ENCODE measurements at places on chromosomes 3 and 15. TPM values are rescaled to one million over a fixed set of nuclear protein-coding genes. Genes with fewer than 3 reads are reported as not detected.

BTLA gene
- 0.37 TPM for total RNA-seq

MESP1 gene
- 0.41 TPM for total RNA-seq

DNA sequence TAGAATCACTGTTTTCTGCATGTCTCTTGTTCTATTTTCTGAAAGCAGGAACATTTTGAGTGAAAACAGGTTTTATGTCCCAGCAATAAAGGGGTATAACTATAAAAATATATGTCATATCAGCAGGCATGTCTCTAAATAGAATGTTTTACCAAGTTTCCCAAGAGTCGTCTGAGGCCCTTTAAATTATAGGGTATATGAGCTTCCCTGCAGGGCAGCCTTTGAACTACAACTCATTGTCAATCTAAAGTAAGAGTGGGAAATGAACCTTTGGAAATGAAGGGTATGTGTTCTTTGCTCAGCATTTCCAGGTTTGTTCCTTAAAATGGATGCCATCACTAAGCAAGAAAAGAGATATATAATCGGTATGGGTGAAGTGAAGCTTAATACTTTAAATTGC is 138.6 kb downstream of the LSAMP start:
- H3K27me3 ChIP-seq: no peaks in the 10 kb centered on the region
- DNase-seq: no peak
- H3K36me3 ChIP-seq: no peaks in the 10 kb centered on the region
- no peak overlapping the region for H3K4me3 ChIP-seq

DNA sequence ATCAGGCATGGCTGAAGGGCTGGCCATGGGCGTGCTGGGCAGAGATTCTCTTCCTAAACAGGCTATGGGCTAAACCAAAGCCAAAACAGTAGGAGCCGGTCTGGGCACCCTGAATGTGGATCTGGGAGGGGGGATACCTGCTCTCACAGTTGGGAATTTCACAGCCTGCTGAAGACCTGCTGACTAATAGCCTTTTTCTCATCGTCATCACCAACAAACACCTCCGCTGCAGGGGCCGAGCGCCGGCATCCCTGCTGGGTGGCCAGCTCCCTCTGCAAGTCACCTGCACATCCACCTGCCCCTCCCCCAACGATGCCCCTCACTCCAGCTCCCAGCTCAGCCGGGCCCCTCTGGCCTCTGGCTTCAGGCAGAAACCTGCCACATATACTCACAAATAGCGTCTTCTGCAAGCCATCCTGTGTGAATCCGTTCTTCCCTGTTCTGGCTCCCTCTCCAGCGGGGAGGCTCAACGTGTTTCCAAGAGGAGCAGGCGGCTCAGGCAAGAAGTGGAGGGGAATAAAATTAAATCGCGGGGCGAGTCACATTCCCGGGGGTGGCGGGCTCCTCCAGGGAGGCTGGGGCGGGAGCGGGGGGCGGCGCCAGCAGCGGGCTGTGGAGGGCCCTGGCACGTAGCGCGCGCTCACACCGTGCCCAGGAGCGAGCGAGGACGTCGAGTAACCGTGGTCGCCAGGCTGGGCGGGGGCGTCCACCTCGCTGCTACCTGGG is 466 bp downstream of the IQSEC1 start:
- no peak overlapping the region for H3K27ac ChIP-seq
- peak overlapping the region; percentile 70 for H3K4me3 ChIP-seq
- peaks cover 33% of the 10 kb centered on the region for H3K27me3 ChIP-seq
- H3K36me3 ChIP-seq: no peaks in the 10 kb centered on the region
- H3K4me1 ChIP-seq: peaks cover 9% of the 10 kb centered on the region

DNA sequence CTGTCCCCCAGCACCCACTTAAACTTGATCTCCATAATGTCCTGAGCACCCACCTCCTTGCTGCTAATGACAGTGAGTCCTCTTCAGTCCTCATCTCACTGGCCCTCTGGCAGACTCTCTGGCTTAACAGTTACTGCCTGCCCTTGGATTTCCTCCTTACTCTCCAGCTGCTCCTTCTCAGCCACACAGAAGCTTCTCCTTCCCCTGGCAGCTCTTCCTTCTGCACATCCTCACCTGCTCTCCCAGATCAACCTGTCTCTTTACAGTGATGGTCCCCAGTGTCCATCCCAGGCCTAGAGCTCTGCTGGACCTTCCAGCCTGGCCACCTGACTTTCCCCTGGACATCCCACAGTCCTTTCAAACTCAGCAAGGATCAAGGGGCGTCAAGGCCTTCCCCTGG is 47.4 kb upstream of the SMAD3 start:
- H3K36me3 ChIP-seq: no peaks in the 10 kb centered on the region
- DNase-seq: no peak
- H3K4me3 ChIP-seq: no peak overlapping the region
- no peaks in the 10 kb centered on the region for H3K27me3 ChIP-seq
- peaks cover 39% of the 10 kb centered on the region for H3K4me1 ChIP-seq

IL5RA gene
- total RNA-seq: not detected

PRKCD gene
- 19.2 TPM for total RNA-seq

DNA sequence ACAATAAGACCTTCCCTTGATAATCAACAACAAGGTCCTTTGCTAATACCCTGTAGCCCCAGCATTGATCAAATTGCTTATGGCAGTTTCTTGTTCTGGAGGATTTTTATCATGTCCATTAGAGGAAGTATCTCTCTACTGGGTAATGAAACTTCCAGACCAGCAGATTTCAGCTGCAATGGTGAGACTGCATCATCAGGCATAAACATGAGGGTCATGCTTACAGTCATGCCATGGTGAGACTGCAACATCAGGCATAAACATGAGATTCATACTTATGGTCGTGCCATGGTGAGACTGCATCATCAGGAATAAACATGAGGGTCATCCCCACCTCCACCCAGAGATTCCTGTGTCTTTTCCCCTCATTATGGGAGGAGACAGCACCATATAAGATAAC is 129.0 kb upstream of the LIPC start:
- H3K27me3 ChIP-seq: no peaks in the 10 kb centered on the region
- H3K27ac ChIP-seq: no peak overlapping the region
- H3K4me3 ChIP-seq: no peak overlapping the region
- DNase-seq: no peak
- peaks cover 5% of the 10 kb centered on the region for H3K36me3 ChIP-seq

KLHL6 gene
- 0.18 TPM for total RNA-seq

GRCh38 chr3:107942951-107943749 is 147.7 kb downstream of the CD47 start:
- no peak for DNase-seq
- peaks cover 20% of the 10 kb centered on the region for H3K4me1 ChIP-seq
- H3K36me3 ChIP-seq: no peaks in the 10 kb centered on the region
- H3K27me3 ChIP-seq: no peaks in the 10 kb centered on the region

GPR27 gene
- total RNA-seq: 14.7 TPM

- H3K4me1 ChIP-seq: peaks cover 3% of the 10 kb centered on the region
- no peak for DNase-seq
- H3K27ac ChIP-seq: no peak overlapping the region
- no peaks in the 10 kb centered on the region for H3K27me3 ChIP-seq
- no peak overlapping the region for H3K4me3 ChIP-seq
These were observed 161.9 kb downstream of the ATG7 start for GRCh38 chr3:11434017-11434526.

DNA sequence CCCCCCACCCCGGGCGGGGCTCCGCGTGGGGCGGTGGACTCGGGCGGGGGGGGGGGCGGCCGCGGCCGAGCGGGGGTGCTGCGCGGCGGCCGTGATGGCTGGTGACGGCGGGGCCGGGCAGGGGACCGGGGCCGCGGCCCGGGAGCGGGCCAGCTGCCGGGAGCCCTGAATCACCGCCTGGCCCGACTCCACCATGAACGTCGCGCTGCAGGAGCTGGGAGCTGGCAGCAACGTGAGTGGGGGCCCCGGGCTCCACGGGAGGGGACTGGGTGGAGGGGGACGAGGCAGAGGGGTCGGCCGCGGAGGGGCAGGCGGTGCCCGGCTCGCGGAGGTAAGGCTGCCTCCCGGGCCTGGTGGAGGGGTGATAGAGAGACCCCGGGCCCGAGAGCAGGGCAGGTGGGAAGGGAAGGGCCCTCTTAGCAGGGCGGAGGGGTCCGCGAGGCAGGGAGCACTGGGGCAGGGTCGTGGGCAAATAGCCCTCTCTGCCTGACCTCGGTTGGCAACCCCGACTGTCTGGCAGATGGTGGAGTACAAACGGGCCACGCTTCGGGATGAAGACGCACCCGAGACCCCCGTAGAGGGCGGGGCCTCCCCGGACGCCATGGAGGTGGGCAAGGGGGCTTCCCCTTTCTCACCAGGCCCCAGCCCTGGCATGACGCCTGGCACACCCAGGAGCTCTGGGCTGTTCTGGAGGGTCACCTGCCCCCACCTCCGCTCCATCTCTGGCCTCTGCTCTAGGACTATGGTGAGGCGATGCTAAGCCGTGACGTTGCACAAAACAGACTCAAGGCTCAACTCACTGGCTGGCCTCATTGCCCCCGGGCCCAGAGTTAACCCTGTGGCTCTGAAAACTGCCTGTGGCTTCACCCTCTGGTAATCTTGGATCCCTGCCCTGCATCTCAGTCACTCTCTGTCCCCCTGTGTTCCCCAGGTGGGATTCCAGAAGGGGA is at the start of gene ECE2:
TSS of gene ECE2 (plus strand) at position 62 of the 950 bp plus-strand sequence. CDS start at position 194, 132 bp downstream.
- peak within 1 kb of the TSS; percentile 74 for H3K4me3 ChIP-seq
- H3K4me1 ChIP-seq: peaks cover 5% of the 10 kb centered on the region
- no peak within 1 kb of the TSS for H3K27ac ChIP-seq
- H3K36me3 ChIP-seq: no peaks in the 10 kb centered on the region
- peaks cover 57% of the 10 kb centered on the region for H3K27me3 ChIP-seq

DNA sequence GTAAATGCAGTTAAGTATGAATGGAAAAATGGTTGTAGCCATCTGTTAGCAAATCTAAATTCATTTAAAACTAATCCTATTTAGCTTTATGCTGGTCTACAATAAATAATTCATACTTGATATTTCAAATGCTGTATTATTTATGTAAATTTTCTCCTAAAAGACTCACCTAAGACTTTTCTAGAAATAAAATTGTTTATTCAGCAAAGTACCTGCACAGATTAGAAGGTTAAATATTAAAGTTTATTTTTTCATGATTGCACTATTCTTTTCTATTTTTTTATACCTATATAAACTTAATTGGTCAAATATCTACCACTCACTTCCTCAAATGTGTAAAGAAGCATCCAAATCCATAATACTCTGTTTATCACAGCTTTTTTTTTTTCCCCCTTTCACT is 45.2 kb downstream of the MBNL1 start:
- H3K27me3 ChIP-seq: no peaks in the 10 kb centered on the region
- no peaks in the 10 kb centered on the region for H3K36me3 ChIP-seq
- H3K4me1 ChIP-seq: peaks cover 25% of the 10 kb centered on the region
- no peak for DNase-seq

DNA sequence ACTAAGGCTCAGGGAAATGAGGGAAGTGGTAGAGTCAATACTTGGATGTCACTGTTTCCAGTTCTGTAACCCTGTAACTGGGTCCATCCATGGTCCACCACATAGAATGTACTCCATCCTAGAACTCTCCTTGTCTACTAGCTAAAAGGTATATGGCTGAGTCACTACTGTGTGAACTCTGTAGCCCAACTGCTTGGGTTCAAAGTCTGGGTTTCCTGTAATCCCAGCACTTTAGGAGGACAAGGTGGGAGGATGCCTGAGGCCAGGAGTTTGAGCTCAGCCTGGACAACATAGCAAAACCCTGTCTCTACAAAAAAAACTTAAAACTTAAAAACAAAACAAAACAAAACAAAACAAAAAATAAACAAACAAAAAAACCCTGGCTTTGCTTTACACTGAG is 5.3 kb upstream of the DIS3L start:
- no peak for DNase-seq
- no peak overlapping the region for H3K27ac ChIP-seq
- H3K4me3 ChIP-seq: no peak overlapping the region
- peaks cover 9% of the 10 kb centered on the region for H3K4me1 ChIP-seq
- H3K27me3 ChIP-seq: no peaks in the 10 kb centered on the region

DNA sequence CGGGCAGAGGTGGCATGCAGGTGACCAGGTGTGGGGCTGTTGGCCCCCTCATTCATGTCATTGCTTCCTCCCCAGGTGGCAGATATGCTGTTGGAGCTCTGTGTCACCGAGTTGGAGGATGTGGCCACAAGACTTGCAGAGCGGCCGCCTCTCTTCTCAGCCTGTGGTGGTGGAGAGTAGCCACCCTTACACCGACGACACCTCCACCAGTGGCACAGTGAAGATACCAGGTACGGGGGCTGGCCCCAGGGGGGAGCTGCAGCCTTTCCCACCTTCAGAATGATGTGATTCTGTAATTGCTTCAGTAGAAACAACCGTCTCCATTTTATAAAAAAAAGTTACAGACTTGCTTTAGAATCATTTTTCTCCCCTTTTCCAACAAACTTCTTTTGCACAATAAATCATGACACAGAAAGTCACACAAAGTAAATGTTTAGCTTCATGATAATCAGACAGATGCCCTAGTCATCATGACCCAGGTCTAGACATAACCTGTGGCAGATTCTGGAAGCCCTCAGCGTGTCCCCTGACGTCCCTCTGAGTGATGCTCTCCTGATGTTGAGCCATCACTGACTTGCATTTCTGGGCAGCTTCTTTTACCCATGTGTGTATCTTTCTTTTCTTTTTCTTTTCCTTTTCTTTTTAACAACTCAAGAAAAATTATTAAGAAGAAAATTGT is 76.0 kb upstream of the FAN1 start:
- H3K27me3 ChIP-seq: no peaks in the 10 kb centered on the region
- DNase-seq: no peak
- no peaks in the 10 kb centered on the region for H3K36me3 ChIP-seq
- no peak overlapping the region for H3K4me3 ChIP-seq
- no peak overlapping the region for H3K27ac ChIP-seq

GRCh38 chr15:73555080-73555479 is 78.1 kb downstream of the NPTN start:
- no peak overlapping the region for H3K27ac ChIP-seq
- DNase-seq: no peak
- peaks cover 12% of the 10 kb centered on the region for H3K36me3 ChIP-seq
- no peak overlapping the region for H3K4me3 ChIP-seq
- H3K4me1 ChIP-seq: peaks cover 31% of the 10 kb centered on the region
- no peaks in the 10 kb centered on the region for H3K27me3 ChIP-seq

DNA sequence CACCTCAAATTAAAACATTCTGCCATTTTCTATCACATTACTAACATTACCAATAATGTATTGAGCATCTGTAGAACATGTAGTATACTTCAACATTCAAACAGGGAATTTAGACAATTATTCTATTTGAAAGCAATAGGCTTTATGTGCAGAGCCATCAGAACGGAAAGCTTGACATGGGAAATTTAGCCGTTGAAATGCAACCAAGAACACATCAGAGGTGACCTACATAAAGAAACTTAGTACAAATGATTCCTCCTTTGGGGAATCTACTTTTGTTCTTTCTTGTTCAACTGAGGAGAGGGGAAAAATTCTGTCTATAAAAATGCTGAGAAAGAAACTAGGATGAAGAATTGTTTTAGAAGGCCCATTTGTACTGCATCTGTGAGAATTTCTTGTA is 38.6 kb upstream of the RBMS3 start:
- H3K4me1 ChIP-seq: peaks cover 39% of the 10 kb centered on the region
- no peaks in the 10 kb centered on the region for H3K27me3 ChIP-seq
- H3K27ac ChIP-seq: no peak overlapping the region
- H3K36me3 ChIP-seq: peaks cover 4% of the 10 kb centered on the region
- H3K4me3 ChIP-seq: no peak overlapping the region

PLCH1 gene
- 8.8 TPM for total RNA-seq

MYLK gene
- 10.8 TPM for total RNA-seq

DNA sequence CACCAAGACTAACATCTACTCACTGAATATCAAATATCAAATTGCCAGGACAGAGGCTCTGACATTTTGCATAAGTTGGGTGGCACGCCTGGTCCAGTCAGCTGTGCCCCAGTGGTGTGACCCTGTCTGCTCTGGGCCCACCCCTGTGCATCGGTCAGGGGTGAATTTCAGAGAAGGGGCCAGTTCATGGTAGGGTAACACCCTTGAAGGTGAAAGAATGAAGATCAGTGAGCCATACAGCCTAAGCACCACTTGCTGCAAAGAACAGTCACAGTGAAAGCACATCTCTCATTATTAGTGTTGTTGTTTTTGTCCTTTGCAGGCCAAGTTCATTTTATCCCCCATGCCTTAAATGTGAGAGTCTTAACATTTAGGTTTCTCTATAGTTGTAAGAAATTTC is 86.8 kb downstream of the MYRIP start:
- peaks cover 8% of the 10 kb centered on the region for H3K4me1 ChIP-seq
- H3K4me3 ChIP-seq: no peak overlapping the region
- no peaks in the 10 kb centered on the region for H3K36me3 ChIP-seq
- no peak overlapping the region for H3K27ac ChIP-seq
